Left renal cortex interstitium (tissue), 4 donors: ENCODE measurements at places on chromosomes 5 and 9. TPM values are rescaled to one million over a fixed set of nuclear protein-coding genes. Genes with fewer than 3 reads are reported as not detected.

DNA sequence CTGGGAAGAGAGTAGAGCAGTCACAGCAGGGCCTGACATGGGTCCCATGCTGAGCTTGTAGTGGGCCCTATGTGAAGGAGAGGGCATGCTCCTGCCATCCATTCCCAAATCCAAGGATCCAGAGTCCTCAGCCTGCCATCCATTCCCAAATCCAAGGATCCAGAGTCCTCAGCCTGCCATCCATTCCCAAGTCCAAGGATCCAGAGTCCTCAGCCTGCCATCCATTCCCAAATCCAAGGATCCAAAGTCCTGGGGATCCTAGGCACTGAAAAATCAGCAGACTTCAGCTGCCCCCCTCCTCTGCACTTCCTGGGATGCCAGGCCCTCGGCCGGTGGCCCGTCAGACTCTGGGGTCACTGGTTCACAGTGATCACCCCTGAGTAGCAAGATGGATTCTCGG, 33.6 kb downstream of the THBS4 start:
- no peak for DNase-seq

- no peak for DNase-seq
These were observed 303.1 kb upstream of the PTGER4 start for GRCh38 chr5:40376566-40376965.

DNA sequence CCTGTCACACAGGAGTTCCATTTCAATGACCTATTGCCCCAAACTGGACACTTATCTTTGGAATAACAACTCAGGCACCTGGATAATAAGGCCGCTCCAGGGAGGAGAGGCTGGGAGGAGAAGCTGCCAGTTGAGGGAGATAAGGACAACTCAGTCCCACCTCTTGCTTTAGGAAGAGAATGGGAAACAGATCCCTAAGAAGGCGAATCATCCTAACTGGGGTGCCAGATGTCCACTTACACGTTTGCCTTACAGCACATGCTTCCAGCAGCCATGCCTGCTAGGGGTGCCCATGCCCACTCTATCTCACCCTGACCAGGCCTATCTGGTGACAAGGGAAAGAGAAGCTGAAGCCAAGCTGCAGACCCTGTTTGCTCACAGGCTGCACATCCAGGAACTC, 6.5 kb downstream of the HK3 start:
- no peak for DNase-seq

- no peak for DNase-seq
These were observed 150.6 kb downstream of the ADCY2 start for GRCh38 chr5:7546555-7546954.

DNA sequence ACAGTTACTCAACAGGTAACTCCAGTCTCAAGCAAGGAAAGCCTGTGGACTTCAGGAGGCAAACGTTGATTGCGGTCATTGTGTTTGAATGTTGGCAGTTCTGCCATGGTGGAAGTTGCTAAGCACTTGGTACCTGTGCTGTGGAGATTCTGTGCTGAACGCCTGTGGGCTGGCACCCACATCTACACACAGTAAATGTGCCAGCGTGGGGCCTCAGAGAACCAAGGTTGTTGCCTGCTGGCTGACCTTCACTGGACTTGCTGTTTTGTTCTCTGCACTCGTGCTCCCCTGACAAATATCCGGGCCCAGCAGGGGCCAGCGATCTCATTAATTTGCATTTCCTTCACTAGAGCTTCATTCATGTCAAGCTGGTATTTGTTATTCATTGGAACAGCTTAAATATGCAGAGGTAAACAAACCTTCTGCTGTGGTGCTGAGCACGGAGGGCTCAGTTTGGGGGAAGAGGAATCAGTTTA, 141.8 kb downstream of the PRKACG start:
- no peak for DNase-seq

The ENHO gene
- polyA plus RNA-seq: 1.5 TPM

- no peak for DNase-seq
These were observed 765.1 kb downstream of the PTPRD start for GRCh38 chr9:9847750-9848149.

GRCh38 chr9:16033921-16034691, 481.3 kb downstream of the CCDC171 start:
- DNase-seq: no peak

GRCh38 chr5:143311955-143312354, 91.5 kb downstream of the NR3C1 start:
- no peak for DNase-seq

DNA sequence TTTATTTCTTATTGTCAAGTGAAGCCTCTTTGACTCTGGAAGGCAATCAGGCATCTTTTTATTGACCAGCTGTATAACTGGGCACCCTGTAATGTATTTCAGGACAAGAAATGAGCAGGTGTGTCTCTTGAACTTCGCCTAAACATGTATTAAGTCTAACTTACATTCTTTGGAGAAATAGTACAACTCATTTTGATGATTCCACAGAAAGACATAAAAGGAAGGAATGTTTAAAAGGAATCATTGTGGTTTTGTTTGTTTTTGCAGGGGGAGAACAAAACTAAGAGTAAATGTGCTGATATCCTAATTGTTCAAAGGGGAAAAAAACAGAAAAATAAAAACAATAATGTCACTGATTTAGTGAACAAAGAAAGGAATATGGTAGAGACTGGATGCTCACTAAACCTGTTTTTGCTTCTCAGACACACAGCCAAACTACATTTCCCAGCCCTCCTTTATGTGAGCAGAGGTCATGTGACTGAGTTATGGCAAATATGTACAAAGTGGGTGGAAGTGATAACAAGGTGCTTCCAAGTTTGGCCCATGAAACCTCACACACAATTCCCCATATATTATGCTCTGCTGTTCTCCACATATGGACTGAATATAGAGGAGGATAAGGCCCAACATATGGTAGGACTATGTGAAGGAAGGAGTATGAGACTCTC, 150.6 kb upstream of the ACOT12 start:
- no peak for DNase-seq
